HuH-7.5 (cell line): ENCODE measurements at places on chromosomes 12 and 14.

- DNase-seq = no peak
Observed at GRCh38 chr14:100138082-100138787, 21.2 kb downstream of the DEGS2 start.

DNA sequence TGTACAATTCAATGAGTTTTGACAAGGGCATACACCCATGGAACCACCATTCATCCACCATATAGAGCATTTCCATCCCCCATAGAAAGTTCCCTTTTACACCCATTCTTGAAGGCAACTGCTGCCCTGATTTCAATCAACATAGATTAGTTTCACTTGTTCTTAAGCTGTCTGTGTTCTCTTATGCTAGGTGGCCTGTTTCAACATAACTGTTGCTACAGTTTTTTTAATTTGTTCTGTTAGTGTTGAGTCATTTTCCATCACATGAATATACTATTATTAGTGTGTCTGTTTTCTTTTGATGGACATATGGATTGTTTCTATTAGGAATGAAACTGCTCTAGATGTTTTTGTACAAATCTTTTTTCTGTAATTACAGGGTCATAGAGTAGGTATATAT is 123.4 kb downstream of the PTPRQ start:
- no peak for DNase-seq

DNA sequence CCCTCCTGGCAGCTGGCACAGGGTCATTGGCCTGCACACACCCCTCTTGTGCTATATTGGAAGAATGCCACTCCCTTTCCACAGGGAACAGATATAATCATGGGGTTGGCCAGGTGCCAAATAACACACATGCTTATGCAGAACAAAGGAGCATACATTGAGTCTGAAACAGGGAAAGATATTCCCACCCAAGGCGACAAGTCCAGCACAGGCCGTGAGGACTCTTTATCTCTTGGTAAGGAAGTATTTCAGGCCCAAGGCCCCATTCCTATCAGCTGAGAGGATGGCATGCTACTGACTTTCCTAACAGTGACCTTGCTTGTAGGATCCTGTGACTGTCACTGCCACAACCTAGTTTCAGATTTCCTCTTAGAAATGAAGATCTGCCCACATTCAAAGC is 59.0 kb upstream of the STXBP6 start:
- DNase-seq = no peak

- no peak for DNase-seq
Observed at GRCh38 chr12:128613837-128614590, 209.7 kb downstream of the SLC15A4 start.

DNA sequence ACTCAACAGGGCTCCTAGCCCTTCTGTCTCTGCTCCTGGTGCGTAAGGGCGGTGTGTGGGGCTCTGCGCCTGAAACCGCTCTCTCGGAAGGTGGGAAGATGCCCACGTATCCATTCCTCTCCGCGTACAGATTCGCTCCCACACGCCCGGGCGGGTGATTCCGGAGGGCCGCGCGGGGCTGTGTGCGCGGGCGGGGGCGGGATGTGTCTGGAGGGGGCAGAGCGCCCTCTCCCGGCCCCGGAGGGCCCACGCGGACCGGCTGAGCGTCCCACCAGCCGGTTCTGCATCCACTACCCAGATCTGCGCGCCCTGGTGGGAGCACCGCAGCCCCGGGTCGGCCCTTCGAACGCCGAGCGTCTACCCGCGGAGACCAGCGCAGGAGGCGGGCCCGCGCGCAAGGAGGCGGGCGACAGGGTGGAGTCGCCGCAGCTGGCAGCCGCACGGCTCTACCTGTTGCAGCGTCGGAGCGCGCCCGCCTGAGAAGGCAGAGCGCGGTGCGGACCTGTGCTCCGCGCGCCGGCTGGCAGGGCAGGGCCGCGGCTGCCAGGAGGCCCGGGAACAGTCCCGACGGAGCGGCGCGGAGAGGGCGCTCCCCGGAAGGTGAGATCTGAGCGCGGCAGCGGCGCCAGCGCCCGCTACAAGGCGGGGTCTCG is 1.4 kb upstream of the KCNK13 start:
- peak; percentile 74 for DNase-seq

- no peak for DNase-seq
Observed at GRCh38 chr12:3265406-3265805, 188.2 kb downstream of the TSPAN9 start.

GRCh38 chr14:101780887-101781239 is 19.4 kb downstream of the PPP2R5C start:
- no peak for DNase-seq

DNA sequence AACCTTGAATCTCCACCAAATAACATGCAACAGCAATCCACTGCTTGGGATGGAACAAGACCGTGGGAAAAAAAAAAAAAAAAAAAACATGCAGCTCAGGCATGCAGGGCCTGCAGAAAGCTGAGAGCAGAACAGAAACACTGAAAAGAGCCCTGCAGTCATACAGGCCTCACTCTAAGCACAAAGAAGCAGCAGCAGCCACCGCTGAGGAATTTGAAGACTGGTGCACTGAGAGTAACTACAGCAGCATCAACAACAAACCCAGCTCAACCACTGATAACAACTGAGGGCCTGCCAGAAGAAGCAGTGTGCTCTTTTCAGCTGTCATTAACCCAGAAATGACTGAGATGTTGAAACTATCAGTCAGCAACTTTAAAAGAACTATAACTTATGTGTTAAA is 354.7 kb upstream of the TMTC1 start:
- no peak for DNase-seq

DNA sequence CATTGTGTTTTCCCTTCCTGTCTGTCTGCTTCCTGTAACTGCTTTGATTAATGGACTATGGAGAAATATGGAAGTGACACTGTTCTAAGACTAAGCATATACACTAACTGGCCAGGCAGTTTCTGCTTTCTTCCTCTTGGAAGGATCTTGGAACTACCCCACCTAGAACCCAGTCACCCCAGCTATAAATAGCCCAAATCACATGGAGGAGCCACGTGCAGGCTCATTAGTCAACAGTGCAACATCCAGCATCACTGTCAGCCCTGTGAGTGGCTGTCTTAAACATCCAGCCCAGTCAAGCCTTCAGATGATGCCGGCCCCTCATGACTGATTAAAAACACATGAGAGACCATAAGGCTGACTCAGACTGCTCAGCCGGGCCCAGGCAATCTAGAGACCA is 39.2 kb downstream of the BCAT1 start:
- no peak for DNase-seq

DNA sequence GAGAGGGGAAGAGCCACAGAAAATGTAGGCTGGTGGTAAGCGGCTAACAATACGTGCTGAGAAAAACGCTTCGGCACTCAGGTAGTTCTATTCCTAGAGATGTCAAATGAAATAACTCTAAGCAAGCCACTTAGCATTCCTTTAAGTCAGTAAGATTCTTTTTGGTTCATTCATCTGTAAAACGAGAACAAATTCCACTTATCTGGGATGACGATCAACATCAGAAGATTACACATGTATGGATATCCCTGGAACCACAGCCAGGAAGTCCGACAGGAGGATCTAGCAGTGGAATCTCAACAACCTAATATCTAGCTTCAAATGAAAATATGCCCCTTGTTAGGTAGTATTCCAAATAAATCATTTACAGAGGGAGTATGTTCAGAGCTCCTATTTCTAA is 74.6 kb upstream of the CDKN3 start:
- DNase-seq = no peak

GRCh38 chr14:28635387-28635786 is 131.2 kb upstream of the FOXG1 start:
- DNase-seq = no peak

GRCh38 chr12:96303653-96304052 is 96.6 kb downstream of the CDK17 start:
- no peak for DNase-seq

- DNase-seq = no peak
Observed at GRCh38 chr12:25020621-25021243, 71.8 kb upstream of the BCAT1 start.

DNA sequence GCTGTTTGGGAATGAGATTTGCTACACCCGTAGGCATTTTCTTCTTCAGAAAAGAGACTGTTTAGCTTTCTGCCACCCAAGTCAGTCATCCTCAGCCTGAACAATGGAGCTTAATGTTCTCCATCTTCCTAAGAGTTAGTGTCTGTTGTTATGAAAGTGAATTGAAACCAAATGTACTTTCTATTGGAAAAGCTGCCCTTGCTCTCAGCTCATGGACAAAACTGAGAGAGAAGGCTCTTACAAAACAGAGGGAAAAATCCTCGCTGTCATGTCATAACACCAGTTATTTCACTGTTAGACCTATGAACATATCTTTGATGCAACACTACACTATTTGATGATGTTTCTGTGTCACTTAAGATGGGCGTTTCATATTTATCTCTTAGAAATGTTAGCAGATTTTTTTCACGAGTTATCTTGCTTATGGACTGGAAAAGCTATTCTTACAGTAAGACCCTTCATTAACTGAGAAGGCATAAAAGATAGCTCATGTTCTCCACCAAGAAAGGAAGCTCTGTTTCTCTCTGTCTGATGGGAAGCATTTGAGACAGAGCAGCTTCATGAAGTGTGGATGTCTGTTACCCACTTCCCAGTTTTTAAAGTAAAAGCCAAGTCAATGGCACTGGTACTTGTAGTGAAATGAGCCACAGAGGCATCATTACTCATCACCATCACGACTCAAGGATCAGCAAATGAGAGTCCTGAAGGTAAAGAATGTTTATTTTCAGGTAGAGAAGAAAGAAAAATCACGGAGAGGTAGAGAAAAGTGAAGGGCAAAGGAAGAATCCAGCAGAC is 483.9 kb downstream of the ZFP36L1 start:
- no peak for DNase-seq

DNA sequence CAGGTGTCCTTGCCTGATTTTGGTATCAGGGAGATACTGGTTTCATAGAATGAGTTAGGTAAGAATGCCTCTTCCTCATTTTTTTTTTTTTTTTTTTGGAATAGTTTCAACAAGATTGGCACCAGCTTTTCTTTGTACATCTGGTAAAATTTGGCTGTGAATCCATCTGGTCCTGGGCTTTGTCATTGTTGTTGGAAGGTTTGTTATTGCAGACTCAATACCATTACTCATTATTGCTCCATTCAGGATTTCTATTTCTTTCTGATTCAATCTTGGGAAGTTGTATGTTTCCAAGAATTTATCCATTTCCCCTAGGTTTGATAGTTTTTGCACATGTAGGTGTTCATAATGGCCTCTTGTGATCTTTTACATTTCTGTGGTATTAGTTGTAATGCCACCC is 126.0 kb upstream of the KITLG start:
- no peak for DNase-seq

DNA sequence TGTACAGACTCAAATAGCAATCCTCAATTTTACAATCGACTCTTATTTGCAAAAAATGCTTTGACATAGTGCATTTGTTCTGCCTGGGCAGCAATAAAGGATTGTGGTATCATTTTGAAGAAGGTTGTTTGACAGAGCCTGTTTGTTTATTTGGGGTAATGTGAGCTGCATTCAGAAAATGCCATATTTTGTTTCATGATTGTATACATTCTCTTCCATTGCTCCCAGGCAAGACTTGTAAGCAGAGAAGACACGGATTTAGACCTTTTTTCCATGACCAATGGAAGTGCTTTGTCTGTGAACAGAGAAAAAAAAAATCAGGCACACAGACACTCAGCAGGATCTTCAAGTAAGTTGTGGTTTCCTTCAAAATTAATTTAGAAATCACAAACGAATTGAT is 35.5 kb upstream of the ALX1 start:
- DNase-seq = no peak

- DNase-seq = no peak
Observed at GRCh38 chr12:10069976-10070375, 28.8 kb downstream of the CLEC1A start.

GRCh38 chr14:73943083-73943482 is 6.8 kb downstream of the FAM161B start:
- DNase-seq = peak; percentile 57

DNA sequence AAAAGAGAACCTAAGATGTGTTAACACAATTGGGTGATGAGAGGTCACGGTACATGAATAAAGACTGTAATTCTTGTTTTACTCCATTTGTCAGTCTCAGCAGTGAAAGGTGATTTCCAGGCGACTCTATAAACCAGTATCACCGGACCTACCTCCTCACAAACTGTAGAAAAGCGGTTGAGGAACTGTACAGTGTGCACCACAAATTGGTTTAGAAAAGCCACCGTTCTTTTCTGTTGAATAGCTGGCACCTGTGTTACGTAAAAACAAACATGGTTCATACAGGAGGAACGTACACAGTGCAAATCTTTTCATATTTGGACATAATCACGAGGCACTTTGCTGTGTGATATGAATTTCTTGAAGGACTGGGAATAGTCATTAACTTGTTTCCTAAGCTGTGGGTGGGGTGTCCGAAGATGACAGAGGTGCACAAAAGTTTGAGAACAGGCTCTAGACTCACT is 663 bp downstream of the WASHC3 start:
- no peak for DNase-seq

DNA sequence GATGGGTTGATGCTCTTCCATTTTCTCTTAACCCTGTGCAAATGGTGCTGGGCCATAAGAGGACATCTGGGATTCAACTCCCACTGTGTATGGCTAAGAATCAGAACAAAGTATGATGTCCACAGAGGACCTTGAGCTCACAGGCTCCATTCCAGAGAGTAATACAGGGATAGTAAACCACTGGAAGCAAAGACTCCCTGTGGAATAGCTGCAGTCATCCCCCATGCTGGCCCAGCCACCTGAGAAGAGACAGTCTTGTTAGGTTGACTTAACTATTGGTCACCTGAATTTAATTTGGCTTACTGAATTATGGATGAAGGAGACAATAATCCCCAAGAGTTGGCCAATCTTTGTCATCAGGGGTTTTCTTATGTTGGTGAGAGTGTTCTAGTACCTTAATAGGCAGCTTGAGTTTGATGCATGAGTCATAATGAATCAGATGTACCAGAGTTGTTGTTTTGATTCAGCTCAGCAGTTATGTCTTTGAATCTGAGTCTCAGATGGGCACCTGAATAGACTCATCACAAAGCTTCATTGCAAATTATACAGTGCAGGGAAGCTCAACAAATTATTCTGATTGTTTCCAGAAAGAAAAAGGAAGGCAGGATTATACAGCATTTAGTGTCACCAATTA is 122.7 kb downstream of the SSPN start:
- no peak for DNase-seq

DNA sequence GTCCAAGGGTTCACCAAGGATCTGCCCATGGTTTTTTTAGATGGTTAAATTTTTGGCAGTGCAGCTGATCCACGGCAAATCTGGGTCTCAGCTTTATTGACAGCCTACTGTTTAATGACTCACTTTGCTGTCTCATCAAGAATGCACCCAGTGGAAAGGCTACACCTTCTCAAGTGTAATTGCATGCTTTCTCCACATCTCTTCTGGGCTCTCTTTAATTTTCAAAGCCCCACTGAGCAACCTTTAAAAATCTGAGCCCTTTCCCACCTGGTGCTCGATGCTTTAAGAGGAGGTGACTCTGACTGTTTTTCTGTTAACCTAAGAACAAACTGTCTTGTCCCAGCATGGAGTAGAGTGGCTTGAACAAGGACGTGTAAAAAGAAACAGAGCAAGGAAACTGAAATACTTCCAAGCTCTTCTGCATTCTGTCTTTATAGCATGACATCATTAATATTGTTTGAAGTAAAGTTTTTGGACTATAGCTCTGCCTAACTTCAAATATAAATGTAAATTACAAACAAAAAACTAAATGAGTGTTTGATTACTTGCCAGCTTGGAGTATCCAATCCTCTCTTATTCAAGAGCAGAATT is 214.2 kb upstream of the KRR1 start:
- DNase-seq = no peak
